ENCODE measurements at places on chromosomes 7 and 10.

DNA sequence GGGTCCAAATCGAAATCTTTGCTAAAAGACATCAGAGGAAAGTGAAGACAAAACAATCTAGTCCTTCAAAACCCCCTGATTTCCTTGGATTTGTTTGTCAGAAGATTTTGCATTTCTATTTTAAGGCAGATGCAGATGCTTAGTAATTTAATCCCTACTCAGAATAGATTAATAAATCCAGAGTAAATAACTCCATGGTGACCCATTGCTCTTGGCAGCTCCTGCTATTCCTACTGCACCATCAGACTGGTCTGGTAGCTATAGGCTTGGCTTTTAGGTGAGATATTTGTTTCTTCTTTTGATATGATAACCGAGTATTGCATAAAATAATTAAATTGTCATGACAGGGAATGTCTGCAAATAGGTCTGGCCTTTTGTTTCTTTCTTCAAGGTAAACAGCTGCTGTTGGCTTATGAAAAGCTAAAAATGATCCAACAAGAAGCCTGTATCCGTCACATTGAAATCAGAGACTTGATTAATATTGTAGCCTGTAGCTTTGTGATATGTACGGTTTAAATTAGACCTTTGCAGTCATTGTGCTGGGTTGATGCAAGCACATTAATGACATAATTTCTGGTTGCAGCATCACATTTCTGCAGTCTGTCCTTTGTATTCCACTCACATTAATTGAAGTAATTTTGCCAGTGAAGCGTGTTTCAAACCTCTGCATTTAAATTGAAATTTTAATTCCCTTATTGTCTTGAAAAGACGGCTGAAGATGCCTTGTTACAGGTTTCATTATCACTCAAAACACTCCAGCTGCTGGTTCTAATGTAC is 40.7 kb downstream of the EXOC4 start:
- DNase-seq: no peak

DNA sequence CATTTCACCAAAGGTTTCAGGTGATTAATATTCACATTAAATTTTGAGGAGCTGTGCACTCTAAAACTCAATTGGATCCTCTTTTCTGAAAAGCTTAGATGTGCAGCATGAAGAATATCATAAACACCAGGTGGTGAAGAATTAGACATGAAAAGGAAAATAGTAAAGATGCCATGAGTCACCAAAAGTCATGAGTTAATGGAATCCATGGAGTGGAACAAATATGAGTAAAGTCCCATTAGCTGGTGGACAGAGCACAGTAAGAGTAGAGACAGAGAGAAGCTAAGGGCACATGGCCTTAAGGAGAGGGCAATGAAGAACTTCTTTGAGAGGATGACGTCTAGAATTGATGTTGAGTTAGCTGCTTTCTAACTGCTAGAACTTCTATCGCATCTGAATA is 271.6 kb downstream of the CSTF2T start:
- no peak for DNase-seq

DNA sequence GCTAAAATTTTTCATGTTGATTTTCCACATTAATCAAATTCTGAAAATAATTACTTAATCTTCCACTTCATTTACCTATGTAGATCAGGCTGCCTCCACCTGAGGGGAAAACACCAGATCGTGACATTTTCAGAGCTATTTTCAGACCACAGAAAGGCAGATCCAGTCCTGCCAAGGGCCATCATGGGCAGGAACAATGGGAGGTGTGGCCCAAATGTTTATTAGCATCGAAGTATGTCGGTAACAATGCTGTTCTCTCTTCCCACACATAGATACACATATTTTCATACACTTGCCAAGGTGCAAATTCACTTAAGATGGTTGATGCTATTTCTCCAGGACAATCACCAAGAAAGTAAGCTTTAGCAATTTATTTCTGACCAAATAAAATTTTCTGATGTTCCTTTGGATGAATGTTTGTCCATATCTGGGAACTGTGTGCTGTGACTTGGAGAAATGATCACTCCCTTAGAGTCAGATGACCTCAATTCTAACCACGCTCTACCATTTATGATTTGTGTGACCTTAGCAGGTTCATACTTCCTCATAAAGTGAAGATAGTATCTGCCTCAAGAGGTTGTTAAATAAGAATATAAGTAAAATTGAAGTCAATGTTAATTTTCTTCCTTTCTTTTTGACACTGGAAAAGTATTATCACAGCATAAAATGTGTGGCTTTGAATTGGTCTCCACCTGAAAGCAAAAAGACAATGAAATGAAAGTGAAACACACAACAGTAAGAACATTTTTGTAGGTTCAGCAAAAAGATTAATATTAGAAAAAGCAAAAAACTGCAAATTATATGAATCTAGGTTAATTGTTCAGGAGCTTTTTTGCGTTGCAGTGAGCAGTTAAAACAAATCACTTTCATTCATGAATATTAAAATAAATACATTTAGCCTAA is 310.4 kb upstream of the PHF14 start:
- DNase-seq: no peak

DNA sequence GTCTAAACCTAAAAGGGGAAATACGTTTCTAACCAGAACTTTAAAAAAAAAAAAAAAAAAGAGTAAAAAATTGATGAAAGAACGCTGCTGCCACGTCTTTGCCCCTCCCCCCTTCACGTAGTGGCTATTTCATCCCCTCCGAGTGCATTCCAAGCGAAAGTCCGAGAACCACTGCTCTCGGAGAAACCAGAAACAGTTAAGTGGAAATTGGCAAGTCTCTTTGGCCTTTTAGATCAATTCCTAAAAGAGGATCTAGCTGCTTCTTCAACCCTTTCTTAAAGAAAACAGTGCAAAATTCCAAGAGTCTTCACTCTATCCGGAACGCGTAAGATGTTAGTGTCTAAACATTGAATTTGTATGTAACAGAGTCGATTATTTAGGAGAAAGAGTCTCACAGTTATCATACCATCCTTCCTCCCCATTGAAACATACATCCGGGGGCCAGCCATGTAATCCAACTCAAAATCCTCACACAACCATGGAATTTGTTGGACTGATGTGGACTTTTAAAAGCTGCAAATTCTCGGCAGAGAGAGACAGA is 1.1 kb downstream of the P4HA1 start:
- DNase-seq: peak; percentile 2

DNA sequence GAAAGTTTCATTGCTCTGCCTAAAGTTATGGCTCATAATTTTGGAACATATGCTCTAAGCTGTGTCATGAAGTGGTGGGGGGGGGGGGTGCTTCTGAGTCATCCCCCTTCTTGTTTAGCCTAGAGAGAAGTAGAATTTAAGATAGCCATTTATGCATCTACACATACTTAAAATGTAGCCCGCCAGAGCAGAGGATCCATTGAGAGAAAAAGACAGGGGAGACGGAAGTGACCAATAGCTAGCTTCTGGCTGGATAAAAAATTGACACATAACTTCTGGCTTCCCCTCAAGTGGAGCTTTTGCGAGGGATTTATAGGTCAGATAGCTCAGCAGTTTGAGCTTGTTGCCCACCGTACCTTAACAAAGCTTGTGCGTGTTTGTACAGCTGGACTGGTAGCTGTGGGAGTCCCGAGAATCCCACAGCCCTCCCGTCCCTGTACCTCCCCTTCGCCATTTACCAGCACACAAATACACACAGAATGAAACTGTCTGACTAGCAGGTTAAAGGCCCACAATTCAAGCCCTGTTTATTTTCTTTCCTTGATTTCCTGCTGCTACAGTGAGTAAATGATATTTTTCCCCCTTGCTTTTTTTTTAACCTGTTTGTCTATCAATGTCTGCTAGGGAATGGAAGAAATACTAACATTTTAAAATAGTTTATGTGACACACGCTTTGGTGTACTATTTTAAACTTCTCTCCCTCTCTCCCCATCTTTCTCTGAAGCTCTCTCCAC is 232.6 kb upstream of the FERD3L start:
- no peak for DNase-seq

DNA sequence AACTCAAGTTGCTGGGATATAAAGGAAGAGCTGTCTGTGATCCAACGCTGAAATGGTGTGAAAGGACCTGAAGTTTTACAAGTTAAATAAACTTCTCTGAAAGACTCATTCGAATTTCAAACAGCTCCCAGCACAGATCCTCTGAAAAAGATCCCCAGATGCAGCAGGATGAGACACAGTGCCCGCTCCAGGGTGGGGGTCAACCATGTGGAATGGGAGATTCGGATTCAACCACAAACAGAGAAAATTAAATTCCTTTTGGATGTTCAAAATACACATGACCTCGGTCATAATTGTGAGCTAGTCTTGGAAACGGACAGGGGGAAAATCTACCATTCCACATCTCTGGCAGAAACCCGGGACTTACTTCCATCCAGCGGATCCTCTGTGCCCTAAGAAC is 119.6 kb downstream of the PRKAG2 start:
- no peak for DNase-seq

GRCh38 chr7:28981161-28981465 is 23.0 kb upstream of the TRIL start:
- DNase-seq: no peak

DNA sequence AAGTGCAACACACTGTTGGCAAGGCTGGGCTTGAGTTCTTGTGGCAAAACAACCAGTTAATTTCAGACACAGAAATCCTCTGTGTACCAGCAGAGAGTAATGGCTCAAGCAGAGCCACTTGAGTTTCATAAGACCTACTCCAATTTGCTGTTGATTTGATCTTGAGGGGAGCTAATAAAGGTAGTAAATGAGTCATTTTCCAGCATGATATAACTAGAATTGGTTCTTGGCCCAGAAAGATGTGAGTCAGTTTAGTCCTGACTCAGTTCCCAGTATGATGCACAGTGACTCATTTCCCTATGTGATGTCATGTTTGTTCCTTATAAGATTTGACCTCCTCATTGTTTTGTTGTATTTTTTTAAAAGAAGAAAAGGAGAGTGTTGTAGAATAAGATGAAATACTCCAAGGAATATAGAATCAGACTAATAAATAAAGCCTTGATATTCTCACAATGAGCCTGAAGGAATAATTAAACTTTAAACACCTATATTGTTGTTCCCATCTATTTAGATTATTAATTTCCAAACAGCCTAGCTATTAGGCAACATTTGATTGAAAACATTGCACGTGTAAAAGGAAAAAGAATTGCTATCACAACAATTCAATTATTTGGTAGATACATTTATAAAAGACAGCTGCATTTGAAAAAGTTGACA is 186.2 kb downstream of the REEP3 start:
- DNase-seq: no peak

DNA sequence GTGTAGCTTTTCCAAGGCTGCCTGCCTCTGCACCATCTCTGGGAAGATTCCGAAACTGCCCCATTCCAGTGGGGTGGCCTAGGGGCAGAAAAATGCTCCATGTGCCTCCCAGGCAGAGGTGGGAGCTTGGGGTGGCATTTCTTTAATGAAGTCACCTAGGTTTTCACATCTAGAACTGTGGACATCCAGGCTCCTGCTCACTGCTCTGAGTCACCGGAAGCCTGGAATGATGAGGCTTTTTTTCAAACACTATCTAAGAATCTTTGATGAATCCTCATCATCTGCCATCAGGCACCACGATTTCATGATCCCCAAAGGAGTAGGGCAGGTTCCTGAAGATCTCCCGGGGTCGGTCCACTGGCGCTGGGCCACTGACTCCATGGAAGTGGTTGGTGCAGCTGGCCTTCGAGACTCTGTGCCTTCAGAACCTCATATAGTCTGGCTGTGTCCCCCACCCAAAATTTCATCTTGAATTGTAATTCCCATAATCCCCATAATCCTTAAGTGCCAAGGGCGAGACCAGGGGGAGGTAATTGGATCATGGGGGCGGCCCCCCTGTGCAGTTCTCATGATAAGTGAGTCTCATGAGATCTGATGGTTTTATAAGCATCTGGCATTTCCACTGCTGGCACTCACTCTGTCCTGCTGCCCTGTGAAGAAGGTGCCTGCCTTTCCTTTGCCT is 37.1 kb downstream of the MTURN start:
- DNase-seq: no peak

GRCh38 chr7:141145630-141145982 is 71.7 kb downstream of the TMEM178B start:
- DNase-seq: no peak

DNA sequence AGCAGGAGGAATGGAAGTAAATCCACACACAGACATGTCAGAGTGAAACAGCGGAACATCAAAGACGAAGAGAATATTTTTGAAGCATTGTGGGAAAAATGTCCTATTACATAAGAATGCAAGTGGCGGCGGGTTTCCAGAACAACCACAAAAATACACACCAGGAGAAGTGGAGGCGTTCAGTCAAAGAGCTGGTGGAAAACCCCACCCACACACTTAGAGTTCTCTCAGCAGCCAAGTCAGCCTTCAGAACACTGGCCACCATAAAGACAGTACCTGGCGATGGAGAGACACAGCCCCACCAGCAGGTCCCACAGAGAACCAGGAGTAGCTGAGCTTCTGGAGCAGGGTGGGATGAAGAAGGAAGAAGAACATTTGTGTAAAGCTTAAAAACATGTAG is 23.7 kb downstream of the NKX6-2 start:
- DNase-seq: peak; percentile 24

GRCh38 chr7:51428217-51428887 is 111.7 kb upstream of the COBL start:
- DNase-seq: no peak

All from amygdala (tissue), 56 donors.